ENCODE measurements at places on chromosomes 5 and 9.

GRCh38 chr5:147688656-147689356, 93.7 kb downstream of the JAKMIP2 start:
- DNase-seq: no peak

DNA sequence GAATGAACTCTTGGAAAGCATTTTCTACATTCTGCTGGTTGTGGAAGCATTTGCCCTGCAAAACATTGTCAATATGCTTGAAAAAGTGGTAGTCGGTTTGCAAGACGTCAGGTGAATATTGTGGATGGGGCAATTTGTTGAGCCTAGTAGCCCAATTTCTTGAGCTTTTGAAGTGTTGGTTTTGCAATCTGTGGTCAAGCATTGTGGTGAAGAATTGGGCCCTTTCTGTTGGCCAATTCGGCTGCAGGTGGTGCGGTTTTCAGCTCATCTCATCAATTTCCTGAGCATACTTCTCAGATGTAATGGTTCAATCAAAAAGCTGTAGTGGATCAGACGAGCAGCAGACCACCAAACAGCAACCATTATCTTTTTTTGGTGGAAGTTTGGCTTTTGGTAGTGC, 426.8 kb upstream of the CDH9 start:
- DNase-seq: no peak

DNA sequence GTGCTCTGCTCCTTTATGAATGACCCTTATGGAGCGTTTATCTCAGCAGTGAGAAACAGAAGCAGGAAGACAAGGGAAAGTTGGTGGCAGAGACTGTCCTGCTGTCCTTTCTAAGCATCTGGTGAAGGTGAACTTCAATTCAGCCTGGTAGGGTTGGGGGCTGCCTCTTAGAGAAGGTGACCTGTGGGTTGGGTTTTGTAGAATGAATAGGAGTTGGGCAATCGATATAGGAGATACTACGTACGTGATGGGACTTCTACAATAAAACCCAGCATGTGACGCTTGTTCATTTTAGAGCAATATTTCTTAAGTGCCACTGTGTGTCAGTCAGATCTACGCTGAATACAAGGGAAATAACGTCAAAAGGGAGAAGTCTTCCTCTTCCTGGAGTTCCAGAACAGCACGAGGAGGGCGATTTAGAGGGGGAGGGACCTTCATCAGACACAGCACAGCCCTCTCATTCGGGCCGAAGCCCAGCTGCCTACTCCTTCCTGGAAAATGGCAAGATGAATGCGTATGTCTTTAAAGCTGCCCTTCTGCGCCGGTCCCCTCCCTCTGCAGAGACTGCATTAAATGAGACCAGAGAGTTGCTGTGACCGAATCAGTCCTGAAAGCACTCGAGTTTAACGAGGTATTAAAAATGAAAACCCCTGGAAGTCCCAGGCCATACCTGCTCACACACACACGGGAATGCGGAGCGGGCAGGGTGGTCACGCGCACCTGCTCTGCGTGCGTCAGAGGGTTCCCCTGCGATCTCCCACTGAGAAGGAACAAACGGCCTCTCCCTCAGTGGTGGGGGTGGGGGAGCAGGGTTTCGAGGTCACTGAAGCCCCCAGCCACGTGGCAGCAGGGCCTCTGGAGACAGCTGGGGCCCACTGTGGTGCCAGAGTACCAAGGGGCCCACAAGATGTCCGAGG, 85.3 kb upstream of the SARDH start:
- no peak for DNase-seq

- DNase-seq: no peak
These were observed 390.7 kb upstream of the PCSK5 start for GRCh38 chr9:75499812-75500211.

GRCh38 chr9:29717631-29718030, 2144.3 kb upstream of the C9orf72 start:
- DNase-seq: no peak

DNA sequence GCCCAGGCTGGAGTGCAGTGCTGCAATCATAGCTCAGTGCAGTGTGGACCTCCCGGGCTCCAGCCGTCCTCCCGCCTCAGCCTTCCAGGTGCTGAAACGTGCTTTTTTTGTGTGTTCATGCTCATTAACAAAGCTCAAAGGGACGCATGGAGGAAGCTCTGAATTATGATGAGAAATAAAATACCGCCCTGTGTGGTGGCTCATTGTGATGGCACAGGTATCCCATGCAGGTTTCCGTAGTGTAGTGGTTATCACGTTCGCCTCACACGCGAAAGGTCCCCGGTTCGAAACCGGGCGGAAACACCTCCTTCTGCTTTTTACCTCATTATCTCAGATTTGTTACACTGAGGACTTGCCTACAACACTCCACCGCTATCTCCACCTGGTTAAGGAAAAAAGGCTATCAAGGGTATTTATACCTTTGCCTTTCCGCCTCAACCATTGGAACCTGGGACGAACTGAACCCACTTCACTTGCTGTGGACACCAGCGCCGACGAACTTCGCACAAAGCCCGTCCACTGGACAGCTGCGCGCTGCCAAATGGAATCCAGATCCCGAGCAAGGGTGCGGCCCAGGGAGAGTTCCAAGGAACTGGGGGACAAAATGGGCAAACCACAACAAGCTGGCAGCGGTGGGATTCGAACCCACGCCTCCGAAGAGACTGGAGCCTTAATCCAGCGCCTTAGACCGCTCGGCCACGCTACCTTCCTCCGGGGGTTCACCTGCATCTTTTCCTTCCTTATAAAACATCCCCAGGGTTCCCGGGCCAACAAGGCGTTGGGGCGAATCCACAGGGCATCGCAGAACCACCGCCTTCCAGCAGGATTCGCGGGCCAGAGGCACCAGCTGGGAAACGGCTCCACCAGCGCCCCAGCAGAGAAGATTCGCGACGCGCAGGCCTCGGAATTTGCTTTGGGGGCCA, 26.3 kb downstream of the OR2V2 start:
- no peak for DNase-seq

DNA sequence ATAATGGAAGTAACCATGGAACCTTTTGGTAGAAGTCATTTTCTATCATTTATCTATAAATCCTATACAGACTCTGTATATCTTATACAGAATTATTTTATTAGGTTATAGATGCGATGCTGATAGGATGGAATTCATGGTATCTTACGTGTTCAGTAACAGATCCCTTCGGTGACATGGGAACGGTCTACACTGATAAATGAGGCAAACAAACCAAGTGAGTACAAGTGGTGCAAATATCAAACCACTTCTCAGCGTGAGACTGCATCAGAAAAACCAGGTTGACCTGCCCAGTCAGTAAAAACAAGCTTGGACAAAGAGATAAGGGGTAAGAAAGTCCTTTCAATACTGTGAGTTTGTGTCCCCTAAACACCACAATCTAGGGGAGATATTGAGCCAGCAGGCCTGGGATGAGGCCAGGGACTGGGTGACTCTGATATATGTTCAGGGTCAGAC, 215.5 kb downstream of the GAPVD1 start:
- no peak for DNase-seq

- no peak for DNase-seq
These were observed 72.8 kb downstream of the NR6A1 start for GRCh38 chr9:124698265-124698664.

GRCh38 chr9:124260769-124261603, 3.2 kb downstream of the NEK6 start:
- no peak for DNase-seq

DNA sequence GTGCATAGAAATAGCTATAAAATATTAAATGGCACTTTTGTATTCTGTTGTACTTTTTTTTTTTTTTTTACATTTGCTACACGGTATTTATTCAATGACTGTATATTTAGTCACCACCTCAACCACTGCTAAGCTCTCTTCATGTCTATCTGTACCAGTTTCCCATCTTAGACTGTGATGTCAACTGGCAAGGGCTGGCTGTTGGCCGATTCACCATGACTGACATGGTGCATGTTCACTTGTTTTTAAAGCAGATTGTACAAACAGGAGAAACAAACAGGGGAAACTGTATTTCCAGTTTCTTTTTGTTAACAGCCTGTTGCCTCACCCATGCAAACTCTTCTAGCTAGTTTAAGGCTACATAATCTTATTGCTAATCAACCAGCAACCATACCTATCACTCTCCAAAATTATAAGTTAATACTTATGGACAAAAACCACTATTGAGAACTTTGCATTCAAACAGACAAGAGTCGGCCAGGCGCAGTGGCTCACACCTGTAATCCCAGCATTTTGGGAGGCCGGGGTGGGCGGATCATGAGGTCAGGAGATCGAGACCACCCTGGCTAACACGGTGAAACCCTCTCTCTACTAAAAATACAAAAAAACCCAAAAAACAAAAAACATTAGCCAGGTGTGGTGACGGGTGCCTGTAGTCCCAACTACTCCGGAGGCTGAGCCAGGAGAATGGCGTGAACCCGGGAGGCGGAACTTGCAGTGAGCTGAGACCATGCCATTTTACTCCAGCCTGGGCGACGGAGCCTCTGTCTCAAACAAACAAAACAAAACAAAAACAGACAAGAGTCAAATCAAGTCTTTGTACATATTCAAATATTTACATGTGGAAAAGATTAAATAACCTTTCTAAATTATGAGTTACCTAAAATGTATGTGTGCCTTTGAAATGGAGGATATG, 13.2 kb downstream of the ZFAND5 start:
- no peak for DNase-seq

GRCh38 chr5:35979715-35980114, 11.5 kb downstream of the UGT3A1 start:
- no peak for DNase-seq

DNA sequence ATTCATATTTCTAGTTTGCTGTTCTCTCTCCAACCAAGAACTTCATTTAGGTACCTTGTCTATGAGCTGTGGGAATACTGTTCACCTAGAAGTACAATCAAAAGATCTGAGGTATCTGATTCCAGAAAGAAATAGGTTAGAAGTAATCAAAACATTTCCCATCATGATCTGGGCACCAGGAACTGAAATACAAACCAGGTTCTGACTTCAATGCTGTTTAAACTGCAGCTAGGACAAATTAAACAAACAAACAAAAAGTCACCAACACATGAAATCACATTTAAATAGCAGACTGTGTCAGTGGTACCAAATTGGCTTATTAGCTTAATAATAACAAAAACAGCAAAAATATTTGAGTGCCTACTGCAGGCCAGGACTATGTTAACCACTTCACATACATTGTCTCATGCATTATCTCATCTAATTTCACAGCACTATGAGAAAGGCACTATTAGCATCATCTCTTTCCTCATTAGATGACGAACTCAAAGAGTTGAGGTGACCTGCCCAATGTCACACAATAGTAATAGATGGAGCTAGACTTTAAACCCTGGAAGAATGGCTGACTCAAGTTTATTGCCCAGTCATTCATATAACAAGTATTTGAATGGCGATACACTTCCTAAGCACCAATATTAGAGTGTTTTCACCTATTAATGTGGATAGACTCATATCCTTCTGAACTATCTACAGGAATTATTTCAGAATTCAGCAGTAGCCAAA, 14.5 kb downstream of the PLPP1 start:
- no peak for DNase-seq

DNA sequence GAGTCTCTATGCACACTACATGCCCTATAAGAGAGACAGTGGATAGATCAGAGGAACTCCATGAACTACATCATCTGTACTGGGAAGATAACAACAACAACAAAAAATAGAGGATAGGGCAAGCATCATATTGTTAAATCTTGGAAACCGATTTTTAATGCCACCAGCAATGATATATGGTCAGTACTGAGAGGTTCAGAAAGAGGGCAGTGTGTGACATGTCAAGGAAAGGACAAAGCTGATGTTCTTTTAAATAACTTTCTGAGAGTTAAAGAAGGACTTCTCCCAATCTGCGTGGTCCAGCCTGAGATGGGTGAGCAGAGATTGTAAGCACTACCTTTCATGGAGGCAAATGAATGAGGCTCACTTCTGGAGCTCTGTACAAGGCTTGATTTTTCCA, 62.0 kb upstream of the PHF24 start:
- DNase-seq: no peak
